Aortic smooth muscle cell (primary cell): ENCODE measurements at places on chromosomes 4 and X. TPM values are rescaled to one million over a fixed set of nuclear protein-coding genes. Genes with fewer than 3 reads are reported as not detected.

Gene ABLIM2
- total RNA-seq = 3.0 and 4.2 TPM in 2 replicates

Gene TMEM271
- not detected in 2 replicates for total RNA-seq

Gene GUCY1A1
- total RNA-seq = 12.4 and 13.5 TPM in 2 replicates

Gene SYNPO2
- total RNA-seq = 1.6 and 2.4 TPM in 2 replicates

Gene HGFAC
- not detected in 2 replicates for total RNA-seq

Gene GPC4
- total RNA-seq = 0.53 and 1.1 TPM in 2 replicates

Gene APBB2
- 31.8 and 36.1 TPM in 2 replicates for total RNA-seq

Gene NEK1
- 9.0 and 11.1 TPM in 2 replicates for total RNA-seq

Gene ARHGAP36
- total RNA-seq = not detected in 2 replicates

Gene SPATA4
- total RNA-seq = 0.12 TPM in 1 of 2 replicates, not detected in the other

Gene KIAA1210
- not detected in 2 replicates for total RNA-seq

Gene SFRP2
- not detected in 2 replicates for total RNA-seq

Gene USP26
- total RNA-seq = not detected in 2 replicates

Gene SLC49A3
- total RNA-seq = 2.2 and 8.6 TPM in 2 replicates

Gene CT45A2
- total RNA-seq = not detected in 2 replicates

Gene BMP3
- under 0.01 and 0.12 TPM in 2 replicates for total RNA-seq

Gene TEX13A
- not detected in 2 replicates for total RNA-seq

Gene RAB39B
- total RNA-seq = 0.06 and 0.13 TPM in 2 replicates

Gene RIBC1
- 0.79 and 0.93 TPM in 2 replicates for total RNA-seq

Gene GAB3
- total RNA-seq = 3.2 and 4.1 TPM in 2 replicates

Gene P2RY4
- total RNA-seq = 0.19 TPM in 1 of 2 replicates, not detected in the other

Gene DMRTC1B
- total RNA-seq = not detected in 2 replicates

Gene BMX
- total RNA-seq = 2.6 and 4.6 TPM in 2 replicates

Gene INTS6L
- 2.5 and 3.1 TPM in 2 replicates for total RNA-seq

Gene NIPAL1
- 0.13 and 0.25 TPM in 2 replicates for total RNA-seq

Gene SLITRK2
- total RNA-seq = not detected in 2 replicates

Gene CDK16
- 66.1 and 76.2 TPM in 2 replicates for total RNA-seq

Gene ADH1A
- 0.19 and 0.79 TPM in 2 replicates for total RNA-seq

Gene CFP
- 0.13 and 0.25 TPM in 2 replicates for total RNA-seq

Gene POU4F2
- not detected in 2 replicates for total RNA-seq

Gene CCSER1
- under 0.01 and 0.13 TPM in 2 replicates for total RNA-seq

Gene FHDC1
- total RNA-seq = under 0.01 TPM in 2 replicates

Gene ASB9
- 1.6 and 2.6 TPM in 2 replicates for total RNA-seq

Gene BEX5
- 0.92 TPM in 1 of 2 replicates, not detected in the other for total RNA-seq

Gene DRP2
- under 0.01 and 0.12 TPM in 2 replicates for total RNA-seq

Gene RBM47
- total RNA-seq = 0.25 and 0.40 TPM in 2 replicates

Gene MAP3K15
- total RNA-seq = not detected in 2 replicates

Gene MND1
- total RNA-seq = 5.1 and 6.9 TPM in 2 replicates

Gene FUNDC2
- total RNA-seq = 54.4 and 65.0 TPM in 2 replicates

Gene TKTL1
- total RNA-seq = not detected in 2 replicates

Gene COX7B2
- total RNA-seq = not detected in 2 replicates
